ENCODE measurements at places on chromosomes 2 and 18.

DNA sequence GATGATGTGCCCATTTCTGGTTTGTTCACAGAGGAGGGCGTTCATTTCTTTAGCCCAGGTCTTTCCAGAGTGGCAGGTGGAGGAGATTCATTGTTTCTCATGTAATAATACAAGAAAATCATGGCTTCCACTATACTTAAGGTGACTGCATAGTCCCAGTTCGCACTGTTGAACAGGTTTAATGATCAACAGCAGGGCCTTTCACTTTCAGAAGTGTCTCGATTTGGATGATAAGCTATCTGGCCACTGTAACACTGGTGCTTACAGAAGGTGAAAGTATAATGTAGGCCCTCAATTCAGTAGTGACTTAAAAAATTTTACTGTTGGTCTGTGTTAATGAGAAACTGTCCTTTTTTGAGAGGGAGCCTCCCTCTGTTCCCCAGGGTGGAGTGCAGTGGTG lies 1.4 kb downstream of the RMC1 start:
- DNase-seq: no peak

DNA sequence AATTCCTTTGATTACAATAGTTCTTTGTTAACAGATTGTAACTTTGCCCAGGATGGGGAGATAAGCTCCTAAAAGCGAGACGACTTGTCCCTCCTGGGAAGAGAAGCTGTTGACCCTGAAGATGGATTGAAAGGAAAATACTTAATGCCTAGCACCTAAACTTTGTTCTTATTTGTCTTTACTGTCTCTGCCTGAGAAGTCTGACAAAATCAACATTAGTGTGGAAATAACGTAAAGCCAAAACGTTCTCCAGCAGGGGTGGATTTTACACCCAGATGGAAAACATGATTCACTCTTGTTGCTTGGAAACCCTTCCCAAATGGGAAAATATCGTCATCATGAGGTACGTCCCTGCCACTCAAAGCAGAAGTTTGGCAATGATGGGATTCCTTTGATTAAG lies 450.1 kb downstream of the SLC4A3 start:
- no peak for DNase-seq

- no peak for DNase-seq
Observed at GRCh38 chr2:116874021-116874420, 940.5 kb upstream of the DDX18 start.

DNA sequence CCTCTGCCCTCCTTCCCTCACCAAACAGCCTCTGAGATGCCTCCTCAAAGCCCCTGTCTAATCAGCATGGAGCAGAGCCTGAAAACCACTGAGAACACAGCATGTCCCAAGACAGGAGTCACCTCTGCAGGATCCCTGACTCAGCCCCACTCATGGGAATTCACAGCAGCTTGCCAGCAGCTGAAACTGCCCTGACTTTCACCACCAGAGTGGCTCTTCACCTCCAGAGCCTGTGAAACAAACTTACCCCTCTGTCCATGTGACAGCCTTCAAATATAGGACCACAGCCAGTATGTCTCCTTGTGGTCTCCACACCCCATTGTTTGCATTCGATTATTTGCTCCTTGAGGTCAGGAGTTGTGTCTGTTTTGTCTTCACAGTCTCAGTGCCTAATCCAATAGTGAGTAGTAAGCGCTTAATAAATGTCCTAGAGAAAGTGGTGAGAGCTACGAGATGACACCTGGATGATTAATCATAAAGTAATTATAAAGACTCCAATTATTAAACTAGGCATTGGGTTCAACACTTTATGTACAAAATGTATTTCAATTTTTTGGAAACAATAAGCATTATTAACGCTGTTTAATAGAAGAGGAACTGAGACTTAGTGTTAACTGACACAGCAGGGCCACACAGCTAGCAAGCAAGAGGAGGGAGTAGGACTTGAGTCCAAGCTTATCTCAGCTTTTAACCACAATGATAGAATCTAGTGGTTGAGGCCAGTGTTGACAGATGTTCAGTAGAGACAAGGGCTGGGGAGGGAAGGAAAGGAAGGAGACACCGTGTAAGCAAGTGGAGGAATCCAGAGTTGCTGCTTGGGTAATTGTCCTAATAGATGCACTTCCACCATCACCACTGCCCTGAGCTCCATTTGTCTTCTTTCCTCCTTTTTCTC lies 358.7 kb upstream of the TNP1 start:
- DNase-seq: no peak

DNA sequence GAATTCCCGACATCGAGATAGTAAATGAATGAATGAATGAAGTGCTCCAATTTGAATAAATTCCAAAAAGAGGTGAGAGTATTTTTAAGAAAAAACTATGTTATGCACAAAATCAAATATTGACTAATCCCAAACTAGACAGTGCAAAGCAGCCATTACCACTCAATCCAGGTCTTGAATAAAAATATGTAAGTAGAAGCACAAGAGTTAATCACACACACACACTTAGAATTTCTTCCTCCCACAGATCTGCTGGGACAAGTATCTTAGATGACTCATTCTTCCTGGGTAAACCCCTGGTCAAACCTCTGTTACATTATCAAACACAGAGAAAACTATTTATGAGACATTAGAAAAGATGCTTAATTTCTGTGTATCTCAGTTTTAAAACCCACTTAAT lies 102.0 kb downstream of the PLA2R1 start:
- no peak for DNase-seq

GRCh38 chr2:45089554-45090261 lies 80.5 kb upstream of the SIX2 start:
- no peak for DNase-seq

DNA sequence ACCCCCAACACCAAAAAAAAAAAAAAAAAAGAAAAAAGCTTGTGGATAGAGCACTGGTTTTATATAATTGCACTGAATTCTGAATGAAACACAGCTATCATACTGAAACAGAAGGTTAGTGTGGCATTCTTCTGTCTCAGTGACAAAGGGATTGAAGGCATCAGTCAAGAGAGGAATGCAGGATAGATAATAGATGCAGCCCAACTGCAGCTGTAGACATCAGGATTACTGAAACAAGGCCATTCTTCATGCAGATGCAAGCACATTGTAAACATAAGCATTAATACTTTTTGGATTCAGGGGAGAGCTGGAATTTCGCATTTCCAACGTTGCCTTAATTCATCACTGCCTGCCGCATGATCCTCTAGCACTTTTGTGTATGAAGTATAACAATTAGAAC lies 897.4 kb upstream of the KLHL29 start:
- no peak for DNase-seq

GRCh38 chr2:200509235-200509611 lies 645 bp downstream of the KCTD18 start:
- no peak for DNase-seq

DNA sequence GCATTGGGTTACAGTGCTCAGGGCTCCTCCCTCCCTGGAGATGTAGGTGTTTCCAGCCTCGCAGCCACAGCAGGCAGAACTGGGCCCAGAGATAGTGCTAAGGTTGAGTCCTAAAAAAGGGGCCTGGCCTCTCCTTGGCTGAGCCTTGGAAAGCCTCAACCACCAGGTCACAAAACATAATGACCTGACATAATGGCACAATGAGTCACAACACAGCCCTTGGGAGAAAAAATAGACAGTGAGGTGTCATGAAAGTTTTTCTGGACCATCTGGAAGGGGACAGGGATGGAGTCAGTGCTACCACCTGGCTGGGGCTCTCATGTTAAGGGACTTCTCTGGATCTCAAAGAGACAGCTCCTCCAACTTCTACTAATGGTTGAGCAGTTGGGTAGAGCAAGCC lies 92.4 kb upstream of the LCLAT1 start:
- no peak for DNase-seq

- DNase-seq: no peak
Observed at GRCh38 chr18:22191923-22192322, 22.5 kb downstream of the GATA6 start.

DNA sequence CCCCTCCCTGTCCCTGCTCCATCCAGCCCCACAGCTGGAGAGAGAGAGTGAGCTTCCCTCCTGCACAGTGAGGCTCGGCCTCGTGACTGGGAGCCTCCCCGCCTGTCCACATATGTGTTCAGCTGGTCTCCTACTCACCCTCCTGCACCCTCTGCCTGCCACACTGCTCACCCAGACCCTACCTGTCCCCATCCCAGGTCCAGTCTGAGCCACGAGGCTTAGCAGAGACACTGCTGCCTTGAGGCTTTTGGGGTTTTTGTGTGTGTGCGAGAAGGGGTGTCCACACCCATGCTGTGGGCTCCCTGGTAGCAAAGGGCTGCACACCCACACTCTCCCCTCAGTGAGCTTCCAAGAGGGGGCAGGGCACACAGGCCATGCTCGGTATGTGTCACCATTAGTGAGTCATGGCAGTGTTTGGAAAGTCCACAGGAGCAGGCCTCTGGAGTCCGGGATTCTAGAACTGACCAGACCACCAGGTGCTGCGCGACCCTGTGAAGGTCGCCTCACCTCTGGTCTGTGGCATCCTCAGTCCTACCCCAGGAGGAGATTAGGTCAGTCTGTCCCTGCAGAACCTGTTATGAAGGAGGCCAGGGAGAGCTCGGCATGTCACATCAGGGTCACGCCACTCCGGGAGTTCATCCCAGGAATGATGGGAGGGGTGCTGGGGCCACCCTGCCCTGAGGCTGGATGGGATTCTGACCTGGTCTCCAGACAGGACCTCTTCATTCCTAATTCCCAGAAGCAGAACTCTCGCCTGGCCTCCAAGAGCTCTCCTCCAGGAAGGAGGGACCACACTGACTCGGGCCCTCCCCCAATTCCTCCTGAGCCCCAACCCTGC lies 39.9 kb upstream of the SMAD7 start:
- no peak for DNase-seq

GRCh38 chr2:142824756-142825155 lies 52.7 kb upstream of the KYNU start:
- DNase-seq: no peak

- no peak for DNase-seq
Observed at GRCh38 chr2:17479875-17480274, 38.4 kb downstream of the RAD51AP2 start.

- DNase-seq: no peak
Observed at GRCh38 chr18:75815767-75816166, 388.3 kb upstream of the SMIM21 start.

GRCh38 chr2:232525791-232526371 lies at the start of gene CHRND:
TSS of gene CHRND (plus strand) at chr2:232526160. CDS start at chr2:232526216, 56 bp downstream.
- no peak for DNase-seq

- no peak for DNase-seq
Observed at GRCh38 chr2:225164401-225165050, 122.3 kb upstream of the DOCK10 start.

DNA sequence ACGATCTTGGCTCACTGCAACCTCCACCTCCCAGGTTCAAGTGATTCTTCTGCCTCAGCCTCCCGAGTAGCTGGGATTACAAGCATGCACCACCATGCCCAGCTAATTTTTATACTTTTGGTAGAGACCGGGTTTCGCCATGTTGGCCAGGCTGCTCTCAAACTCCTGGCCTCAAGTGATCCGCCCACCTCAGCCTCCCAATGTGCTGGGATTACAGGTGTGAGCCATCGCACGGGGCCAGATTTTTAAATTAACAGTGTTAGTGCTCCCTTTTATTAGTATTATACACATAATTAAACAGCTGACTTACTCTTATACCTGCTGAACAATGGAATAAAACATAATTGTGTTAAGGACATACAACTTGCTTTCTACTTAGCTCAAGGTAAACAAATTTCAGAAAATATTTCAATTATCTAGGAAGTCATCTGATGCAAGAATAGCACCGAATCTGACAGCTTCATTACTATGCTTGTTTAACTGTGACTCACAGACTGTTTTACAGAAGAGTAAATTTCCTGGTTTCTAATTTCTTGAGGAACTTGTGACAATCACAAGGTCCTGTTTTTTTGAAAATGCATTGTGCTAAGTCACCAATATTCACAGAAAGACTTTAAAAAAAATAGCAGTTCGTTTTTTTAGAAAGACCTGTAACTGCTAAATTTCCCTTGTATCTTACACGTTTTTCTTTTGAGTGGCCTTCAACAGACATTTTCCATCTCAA lies 51.2 kb downstream of the SPIRE1 start:
- DNase-seq: no peak

DNA sequence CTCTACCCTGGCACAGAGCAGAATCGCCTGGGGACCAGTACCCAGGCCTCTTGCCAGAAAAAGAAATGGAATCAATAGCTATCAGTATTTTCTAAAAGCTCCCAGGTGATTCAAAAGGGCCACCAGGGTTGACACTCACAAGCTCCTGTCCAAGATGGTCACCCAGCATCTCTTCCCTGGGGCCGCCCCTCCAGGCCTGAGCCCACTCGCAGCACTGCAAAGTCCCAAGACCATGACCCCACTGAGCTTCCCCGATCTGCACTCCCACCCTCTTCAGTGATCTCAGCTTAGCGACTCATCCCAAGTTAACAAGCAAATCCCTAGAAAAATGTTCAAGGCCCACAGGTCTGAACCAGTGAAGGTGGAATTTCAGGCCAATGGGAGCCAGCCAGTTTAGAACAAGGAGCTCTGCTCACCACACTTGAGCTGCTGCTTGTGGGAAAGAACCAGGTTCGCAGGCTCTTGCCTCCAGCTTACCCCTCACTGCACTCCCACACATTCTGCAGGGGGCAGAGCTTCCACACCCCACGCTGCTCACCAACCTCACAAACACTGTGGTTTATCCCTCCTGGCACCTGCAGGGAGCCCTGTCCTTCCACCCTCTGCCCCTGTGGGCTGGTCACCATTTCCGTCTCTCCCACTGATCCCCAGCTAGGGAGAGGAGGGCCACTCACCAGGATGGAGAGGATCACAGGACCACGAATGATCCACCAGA lies 19.8 kb downstream of the TMEM37 start:
- no peak for DNase-seq

DNA sequence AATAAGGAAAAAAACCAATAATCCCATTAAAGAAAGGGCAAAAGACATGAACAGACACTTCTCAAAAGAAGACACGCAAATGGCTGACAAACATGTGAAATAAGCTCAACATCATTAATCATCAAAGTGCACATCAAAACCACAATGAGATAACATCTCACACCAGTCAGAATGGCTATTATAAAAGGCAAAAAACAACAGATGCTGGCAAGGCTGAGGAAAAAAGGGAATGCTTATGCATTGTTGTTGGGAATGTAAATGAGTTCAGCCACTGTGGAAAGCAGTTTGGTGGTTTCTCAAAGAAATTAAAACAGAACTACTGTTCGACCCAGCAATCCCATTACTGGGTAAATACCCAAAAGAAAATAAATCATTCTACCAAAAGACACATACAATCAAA lies 285.6 kb downstream of the NR4A2 start:
- no peak for DNase-seq

DNA sequence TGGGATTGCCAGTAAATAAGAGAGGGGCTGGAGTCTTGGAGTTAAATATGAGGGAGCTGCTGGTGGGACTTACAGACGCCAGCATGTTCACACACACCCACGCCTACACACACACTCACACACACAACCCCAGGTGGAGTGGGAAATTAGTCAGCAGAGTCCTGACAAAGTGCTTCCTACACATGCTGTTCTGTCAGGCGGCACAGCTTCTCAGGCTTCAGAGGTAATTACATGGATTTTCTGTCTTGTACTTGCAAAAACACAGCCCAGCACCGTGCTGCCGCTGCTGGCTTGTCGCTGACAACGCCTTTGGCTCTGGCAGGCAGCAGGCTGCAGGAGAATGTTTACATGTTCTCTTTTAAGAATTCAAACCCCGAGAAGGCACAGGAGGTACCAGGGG lies 1186.3 kb upstream of the CELF4 start:
- no peak for DNase-seq

Measured in NCI-H1105 treated with DMSO at 0.1 percent for 48 hours (cell line).